ENCODE measurements at places on chromosomes 5 and 9.
A peak's percentile ranks its signal among the peaks of the same experiment; 100 is the strongest.

DNA sequence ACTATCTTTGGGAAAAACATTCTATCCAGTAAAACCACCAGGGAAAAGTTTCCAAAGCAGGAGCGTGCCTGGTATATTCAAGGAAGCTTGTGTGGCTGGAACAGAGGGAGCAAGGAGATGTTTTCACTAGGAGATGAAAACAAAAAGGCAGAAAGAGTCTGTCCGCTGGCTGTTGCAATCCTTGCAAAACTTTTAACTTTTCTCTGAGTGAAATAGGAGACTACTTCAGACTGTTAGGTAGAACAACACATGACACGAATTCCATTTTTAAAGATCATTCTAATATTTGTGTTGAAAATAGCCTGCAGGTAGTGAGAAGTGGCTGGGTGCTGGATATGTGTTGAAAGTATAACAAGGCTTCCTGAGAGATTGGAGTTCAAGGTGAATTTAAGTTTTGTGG lies 69.5 kb downstream of the PRR16 start:
- DNase-seq, result no peak

- no peak for DNase-seq
These were observed 20.9 kb downstream of the FOXE1 start for GRCh38 chr9:97873882-97874281.

- no peak for DNase-seq
These were observed 32.1 kb upstream of the SLC6A3 start for GRCh38 chr5:1477341-1477740.

GRCh38 chr9:75186767-75187380 lies 98.6 kb downstream of the OSTF1 start:
- DNase-seq, result peak; percentile 50

- DNase-seq, result no peak
These were observed 43.4 kb upstream of the COL5A1 start for GRCh38 chr9:134597957-134598883.

- DNase-seq, result no peak
These were observed 236.1 kb downstream of the DNAH5 start for GRCh38 chr5:13708432-13708831.

GRCh38 chr5:135263022-135263668 lies 135.9 kb downstream of the MACROH2A1 start:
- DNase-seq, result no peak

- no peak for DNase-seq
These were observed 86.4 kb downstream of the GALNT10 start for GRCh38 chr5:154276973-154277331.

GRCh38 chr5:107383414-107383813 lies 287.3 kb downstream of the EFNA5 start:
- no peak for DNase-seq

DNA sequence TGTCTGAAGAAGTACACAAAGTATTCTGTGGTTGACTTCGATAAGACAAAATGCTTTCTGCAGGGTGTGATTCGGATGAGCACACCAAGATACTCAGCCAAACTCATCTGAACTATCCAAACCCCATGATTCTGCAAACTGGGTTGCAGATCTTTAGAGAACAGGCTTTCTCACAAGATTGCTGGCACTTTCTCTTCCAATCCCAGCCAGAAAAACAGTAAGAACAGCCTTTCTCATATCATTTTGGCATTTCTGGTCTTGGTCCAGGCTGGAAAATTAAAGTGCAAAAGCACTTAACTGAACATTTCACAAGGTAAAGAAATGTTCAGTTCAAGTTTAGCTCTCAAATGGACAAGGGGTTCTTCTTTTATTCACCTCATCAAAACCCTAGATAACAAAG lies 269.1 kb downstream of the NR2F1-AS1 start:
- no peak for DNase-seq

- no peak for DNase-seq
These were observed 1268.5 kb upstream of the C9orf72 start for GRCh38 chr9:28841775-28842174.

DNA sequence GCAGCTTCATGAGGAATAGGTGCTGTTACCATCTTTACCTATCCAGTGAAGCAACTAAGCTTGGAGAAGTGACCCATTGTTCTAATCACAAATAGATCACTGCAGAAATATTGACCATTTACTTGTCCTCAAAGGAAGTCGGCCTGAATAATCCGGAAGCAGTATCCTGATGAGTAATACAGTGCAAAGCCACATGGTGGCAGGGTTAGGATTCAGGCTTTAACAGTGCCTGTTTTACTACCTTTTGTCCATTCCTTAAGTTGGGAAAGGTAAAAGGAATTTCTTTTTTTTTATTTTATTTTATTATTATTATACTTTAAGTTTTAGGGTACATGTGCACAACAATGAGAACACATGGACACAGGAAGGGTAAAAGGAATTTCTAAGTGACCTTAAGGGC lies 336.3 kb downstream of the KDM4C start:
- no peak for DNase-seq

- DNase-seq, result no peak
These were observed 26.6 kb downstream of the PALM2AKAP2 start for GRCh38 chr9:109806506-109807115.

DNA sequence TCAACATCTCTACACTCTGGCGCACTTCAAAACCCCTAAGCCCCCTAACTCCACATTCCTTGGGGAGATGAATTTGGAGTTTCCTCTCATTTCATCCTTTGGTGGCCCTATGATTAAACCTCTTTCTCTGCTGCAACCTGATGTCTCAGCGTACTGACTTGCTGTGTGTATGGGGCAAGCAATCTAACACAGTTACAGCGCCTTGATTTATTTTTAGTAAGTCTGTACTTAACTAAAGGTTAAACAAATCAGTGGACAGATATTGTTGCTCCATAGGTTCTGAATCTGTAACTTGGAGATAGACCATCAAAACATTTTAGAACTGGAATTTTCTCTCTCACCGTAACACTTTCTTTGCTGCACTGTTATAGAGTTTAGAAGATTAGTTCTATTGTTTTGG lies 452.8 kb downstream of the IRX1 start:
- no peak for DNase-seq

- no peak for DNase-seq
These were observed 110.0 kb downstream of the LURAP1L start for GRCh38 chr9:12884736-12885395.

DNA sequence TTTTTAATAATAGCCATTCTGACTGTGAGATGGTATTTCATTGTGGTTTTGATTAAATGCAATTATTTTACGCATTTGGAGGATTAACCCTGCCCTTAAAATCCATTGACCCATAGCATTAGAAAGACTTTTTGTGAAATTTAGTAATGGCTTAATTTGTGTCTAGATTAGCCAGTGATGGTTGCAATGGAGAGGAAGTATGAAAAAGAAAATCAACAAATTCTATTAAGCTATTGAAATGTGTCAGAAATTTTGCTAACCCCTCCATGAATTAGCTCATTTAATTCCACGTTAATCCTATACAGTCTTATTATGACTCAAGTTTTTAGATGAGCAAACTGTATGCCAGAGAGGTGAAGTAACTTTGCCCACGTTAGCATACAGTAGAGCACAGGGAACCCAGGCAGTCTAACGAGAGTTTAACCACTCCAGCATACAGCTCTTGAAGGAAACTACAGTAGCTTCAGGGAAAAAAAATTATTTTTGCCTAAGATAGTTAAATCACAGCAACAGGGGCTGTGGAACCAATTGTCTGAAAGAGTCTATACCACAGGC lies 158.2 kb upstream of the PPP2R2B start:
- no peak for DNase-seq

DNA sequence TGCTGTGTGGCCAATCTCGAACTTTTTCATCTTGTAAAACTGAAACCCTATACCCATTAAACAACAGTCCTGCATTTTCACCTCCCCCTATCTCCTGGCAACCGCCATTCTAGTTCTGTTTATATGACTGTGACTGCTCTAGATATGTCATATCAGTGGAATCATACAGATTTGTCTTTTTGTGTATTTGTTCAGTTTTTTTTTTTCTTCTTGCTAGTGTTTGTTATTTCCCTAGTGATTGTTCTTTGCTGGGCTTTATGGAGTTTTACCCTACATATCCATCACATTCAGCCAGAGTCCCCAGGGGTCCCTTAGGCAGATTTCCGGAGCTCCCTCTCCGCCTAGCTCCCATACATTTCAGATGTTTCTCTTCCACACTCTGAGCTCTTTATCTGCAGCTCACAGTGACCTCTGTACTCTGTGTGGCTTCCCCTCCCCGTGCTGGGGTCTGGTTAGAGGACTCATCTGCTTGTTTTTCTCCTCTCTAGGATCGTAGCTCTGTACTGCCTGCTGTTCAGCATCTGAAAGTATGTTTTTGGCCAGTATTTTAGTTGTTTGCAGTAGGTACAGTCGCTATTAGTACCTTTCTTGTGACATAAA lies 25.1 kb upstream of the CARTPT start:
- no peak for DNase-seq

GRCh38 chr9:75235632-75236031 lies 147.3 kb downstream of the OSTF1 start:
- DNase-seq, result no peak

DNA sequence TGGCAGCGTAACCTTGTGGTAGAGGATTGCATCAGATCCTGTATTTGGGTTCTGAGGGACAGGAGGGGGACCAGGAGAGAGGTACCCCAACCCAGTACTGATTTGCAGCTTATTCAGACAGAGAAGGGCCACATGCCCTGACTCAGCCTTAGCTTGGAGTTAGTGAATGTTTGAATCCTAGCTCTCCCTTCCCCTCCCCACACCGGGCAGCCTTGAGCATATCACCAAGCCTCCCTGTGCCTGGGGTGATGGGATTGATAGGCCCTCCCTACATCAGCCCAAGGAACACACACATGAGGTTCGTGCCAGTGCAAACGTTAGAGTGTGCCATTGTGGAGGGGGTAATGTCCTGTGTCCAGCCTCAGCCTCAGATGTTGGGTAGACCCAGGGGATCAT lies 71.9 kb downstream of the AMBP start:
- no peak for DNase-seq

DNA sequence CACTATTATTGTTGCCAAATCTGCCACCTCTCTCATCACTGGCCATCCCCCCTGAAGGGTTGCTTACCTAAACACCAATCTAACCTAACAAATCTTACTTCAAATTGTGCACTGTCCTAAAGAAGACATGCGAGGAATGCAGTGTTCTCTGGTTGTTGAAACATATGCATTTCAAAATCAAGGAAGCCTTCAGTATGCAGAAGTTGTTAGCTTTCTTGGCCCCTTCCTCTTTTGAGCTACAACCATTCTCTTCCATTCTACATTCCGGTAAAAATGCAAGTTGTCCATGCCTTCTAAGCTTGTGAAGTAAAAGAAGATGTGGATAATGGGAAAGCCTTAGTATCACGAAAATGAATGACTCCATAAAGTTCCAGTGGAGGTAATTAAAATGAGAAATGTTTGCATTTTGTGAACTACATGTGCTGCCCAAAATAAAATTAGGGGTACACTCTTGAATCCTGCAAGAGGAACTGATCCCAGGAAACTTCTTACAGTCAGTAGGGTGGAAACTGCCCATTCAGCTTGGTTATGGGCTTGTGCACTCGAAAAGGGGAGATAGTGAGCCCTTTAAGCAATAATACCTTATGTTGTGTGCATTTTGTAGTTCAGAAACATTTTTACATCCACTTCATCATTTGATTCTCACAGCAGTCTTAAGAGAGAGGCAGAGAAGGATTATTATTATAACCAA lies 77.6 kb upstream of the ADRB2 start:
- no peak for DNase-seq

DNA sequence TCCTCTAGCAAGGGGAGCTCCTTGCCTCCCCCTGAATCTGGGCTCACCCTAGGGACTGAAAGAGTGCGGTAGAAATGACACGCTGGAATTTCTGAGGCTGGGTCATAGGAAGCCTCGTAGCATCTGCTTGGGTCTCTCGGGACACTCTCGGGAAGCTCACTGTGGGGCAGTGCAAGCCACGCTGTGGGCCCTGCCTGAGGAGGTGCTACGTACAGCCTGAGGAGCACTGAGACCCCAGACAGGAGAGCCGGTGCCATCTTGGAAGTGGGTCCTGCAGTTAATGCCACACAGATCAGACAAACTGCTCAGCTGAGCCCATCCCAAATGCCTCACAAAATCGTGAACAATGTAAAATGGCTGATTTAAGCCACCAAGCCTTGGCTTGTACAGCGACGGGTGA lies 1.8 kb downstream of the MRPL36 start:
- DNase-seq, result no peak

GRCh38 chr5:126527892-126528291 lies 67.1 kb downstream of the ALDH7A1 start:
- DNase-seq, result no peak

- no peak for DNase-seq
These were observed 9.3 kb upstream of the SPINK13 start for GRCh38 chr5:148259288-148259687.

DNA sequence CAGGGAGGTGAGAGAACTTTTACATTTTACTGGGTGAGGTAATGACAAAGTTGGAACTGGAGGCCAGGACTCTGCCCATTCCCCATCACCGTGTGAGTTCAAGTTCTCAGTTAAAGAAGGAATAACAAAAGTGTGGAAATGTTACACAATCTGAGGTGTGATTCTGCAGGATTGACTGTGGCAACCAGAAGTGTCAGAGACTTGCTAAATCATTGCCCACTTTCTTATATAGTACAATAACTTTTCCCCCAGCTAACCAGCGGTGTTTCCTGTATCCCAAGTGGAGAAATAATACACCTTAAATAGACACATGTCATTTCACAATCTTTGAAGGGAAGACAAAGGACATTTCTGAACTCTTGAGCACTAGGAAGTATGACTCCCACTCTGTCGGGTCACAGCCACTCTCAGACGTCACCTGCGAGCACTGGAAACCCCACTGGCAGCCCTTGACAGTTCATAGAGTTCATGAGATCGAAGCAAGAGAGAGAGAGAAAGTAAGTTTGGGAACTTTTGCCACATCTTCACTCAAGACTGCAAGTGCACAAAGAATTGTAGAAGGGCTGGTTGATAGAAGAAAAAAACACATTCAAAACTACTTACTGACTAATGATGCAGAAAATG lies 28.4 kb downstream of the PAX5 start:
- no peak for DNase-seq

- DNase-seq, result no peak
These were observed 4.9 kb downstream of the NACC2 start for GRCh38 chr9:136090056-136090735.

GRCh38 chr9:25917731-25918362 lies 239.6 kb upstream of the TUSC1 start:
- no peak for DNase-seq

DNA sequence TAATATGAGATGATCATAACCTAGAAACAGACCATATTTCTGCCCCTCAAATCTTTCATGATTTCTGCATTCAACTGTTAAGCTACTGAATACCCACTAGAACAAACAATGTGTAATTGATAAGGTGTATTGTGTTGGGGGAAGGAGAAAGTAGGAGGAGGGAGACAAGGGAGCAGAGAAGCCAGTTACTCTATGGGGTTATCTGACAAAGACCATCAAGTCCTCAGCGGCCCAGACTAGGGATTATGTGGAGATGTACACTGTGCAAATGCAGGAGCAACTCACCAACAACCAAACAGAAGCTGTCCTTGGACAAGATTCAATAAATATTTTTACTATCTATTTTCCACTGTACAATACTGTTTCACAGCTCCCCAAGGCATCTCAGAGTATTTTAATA lies 2.7 kb downstream of the NRG2 start:
- no peak for DNase-seq

GRCh38 chr5:1875843-1876659 lies 6.7 kb downstream of the IRX4 start:
- no peak for DNase-seq

Data from CD4-positive, alpha-beta T cell treated with Interleukin-10 for 1 hour (primary cell).